Fibroblast of lung (primary cell): ENCODE measurements at places on chromosomes 13 and 19. TPM values are rescaled to one million over a fixed set of nuclear protein-coding genes. Genes with fewer than 3 reads are reported as not detected.

Gene RYR1
- under 0.01 and 0.09 TPM in 2 replicates for polyA plus RNA-seq

Gene FCHO1
- polyA plus RNA-seq: 0.07 and 0.16 TPM in 2 replicates

Gene FAM216B
- polyA plus RNA-seq: not detected in 2 replicates

Gene DOHH
- 4.1 and 5.0 TPM in 2 replicates for polyA plus RNA-seq

Gene SAFB
- 28.0 and 34.3 TPM in 2 replicates for polyA plus RNA-seq

Gene ZNF571
- 1.3 and 1.9 TPM in 2 replicates for polyA plus RNA-seq
